ENCODE measurements at places on chromosomes 3 and 15.

GRCh38 chr15:45747426-45747825 is 112.6 kb downstream of the SQOR start:
- no peak for DNase-seq

GRCh38 chr3:157163217-157163953 is 3.4 kb upstream of the CCNL1 start:
- no peak for DNase-seq

- DNase-seq: no peak
Measured at GRCh38 chr3:187629711-187630110, 40.5 kb downstream of the SST start.

GRCh38 chr3:106813742-106814141 is 563.5 kb upstream of the CCDC54 start:
- no peak for DNase-seq

- no peak for DNase-seq
Measured at GRCh38 chr3:188956839-188957489, 214.8 kb upstream of the TPRG1 start.

DNA sequence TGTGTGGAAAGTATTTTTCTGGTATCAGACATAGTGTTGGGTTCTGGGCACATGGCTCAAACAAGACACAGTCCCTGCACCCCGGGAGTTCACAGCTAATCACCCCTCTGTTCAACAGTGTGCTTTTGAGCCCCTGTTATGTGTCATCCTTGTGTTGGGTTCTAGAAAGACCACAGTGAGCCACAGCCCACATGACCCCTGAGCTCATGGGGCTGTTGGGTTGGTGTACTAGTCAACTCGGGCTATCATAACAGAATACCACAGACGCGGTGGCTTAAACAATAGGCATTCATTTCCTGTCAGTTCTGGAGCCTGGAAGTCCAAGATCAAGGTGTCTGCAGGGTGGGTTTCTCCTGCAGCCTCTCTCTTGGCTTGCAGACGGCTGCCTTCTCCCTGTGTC is 100.0 kb downstream of the DNAJB8 start:
- DNase-seq: no peak

- DNase-seq: no peak
Measured at GRCh38 chr3:193196746-193197145, 44.3 kb upstream of the PLAAT1 start.

DNA sequence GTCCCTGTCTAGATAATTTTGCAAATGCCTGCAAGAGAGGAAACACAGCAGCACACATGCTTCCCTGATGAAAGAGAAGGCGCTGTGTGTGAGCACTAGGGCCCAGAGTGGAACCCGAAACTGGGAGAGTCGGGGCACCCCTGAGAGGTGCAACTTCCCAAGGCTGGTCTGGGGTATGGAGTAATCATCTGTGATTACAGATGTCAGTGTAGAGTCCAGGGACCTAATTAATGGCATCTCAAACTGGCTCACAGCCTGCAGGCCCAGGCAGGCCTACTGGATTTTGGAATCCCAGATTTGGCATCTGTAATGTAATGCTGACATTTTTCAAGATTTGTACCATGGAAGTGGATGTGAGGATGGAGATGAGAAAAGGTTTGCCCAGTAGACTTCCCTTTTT is 29.4 kb downstream of the PGPEP1L start:
- DNase-seq: no peak

- no peak for DNase-seq
Measured at GRCh38 chr15:45168751-45169551, 18.8 kb downstream of the SHF start.

- no peak for DNase-seq
Measured at GRCh38 chr3:146125951-146126350, 35.0 kb downstream of the PLOD2 start.

DNA sequence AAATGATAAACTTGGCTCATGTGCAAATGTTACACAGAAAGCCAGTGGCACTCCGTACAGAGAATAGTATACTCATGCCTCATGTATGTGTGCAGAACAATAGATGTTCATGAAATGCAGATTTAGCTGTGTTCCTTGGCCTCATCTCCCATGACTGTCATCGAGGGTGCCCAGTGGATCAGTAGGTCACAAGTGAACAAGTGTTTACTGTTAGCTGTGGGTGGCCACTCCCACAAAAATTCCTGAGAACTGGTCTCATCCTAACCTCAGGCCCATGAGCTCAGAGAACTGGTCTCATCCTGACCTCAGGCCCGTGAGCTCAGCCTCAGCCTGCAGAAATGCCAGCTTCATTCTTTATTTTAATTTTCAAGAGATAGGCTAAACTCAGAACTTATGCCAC is 124.1 kb downstream of the GADL1 start:
- no peak for DNase-seq

DNA sequence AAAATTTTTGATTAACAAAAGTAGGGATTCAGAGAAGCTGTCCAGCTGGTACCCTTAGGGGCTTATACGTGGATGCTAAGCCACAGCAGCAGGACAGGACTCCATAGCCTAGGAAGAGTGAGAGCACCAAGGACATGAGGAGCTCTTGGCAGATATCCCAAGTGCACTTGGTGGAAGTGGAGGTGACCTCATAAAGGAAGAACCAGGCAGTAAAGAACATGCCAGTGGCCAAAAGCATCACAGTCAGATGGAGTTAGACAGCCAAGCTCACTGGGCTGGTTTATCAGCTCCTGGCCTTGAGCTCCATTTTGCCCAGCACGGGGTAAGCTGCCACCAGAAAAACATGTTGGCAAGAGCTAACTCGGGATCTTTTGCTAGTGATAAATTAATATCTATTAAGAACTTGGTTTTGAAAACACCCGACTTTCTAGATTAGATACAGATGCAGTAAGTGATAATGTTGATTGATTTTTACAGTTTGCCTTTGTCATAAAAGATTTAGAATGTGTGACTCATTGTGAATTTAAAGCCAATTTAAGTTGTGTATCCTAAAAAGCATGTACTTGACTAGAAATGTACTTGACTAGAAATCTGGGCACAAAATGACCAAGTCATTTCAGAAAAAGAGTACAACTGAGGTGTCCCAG is 108.0 kb downstream of the CMSS1 start:
- no peak for DNase-seq

DNA sequence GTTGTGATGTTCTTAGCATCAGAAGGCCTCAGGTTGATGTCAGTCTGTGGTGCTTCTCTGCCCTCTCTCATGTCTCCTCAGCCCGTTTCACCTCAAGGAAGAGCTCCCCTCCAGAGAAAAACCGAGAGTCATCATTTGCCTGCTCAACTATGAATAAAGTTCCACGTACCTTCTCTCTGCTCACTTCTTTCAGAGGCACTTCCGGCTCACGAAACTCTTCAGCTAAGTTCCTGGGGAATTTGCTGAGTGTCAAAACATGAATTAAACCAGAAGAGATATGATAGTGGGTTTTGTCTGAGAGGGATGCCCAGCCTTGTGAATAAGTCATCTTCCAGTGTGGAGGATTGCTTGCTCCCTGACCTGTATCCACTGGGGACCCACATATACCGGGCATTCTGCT is 37.7 kb downstream of the CCR4 start:
- no peak for DNase-seq

DNA sequence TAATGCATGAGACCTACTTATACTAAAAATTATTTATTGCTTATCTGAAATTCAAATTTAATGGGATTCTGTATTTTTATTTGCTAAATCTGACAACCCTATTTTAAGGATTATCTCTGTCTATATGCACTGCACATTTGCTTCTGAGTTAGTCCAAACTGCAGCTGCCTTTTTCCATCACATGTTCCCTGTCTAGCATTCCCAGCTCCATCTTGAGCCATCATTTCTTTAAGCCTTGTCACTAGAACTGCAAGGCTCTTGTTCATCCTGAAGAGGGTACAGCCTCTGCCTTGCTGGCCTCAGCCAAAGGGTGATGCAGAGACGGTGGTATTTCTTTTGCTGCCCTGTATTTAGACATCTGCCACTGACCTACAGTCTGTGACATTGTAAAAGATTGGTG is 125.8 kb upstream of the STT3B start:
- DNase-seq: no peak

GRCh38 chr3:172877011-172877410 is 126.5 kb downstream of the ECT2 start:
- no peak for DNase-seq

GRCh38 chr3:5191555-5192304 is 4.2 kb downstream of the EDEM1 start:
- no peak for DNase-seq

GRCh38 chr15:35430301-35430700 is 115.7 kb downstream of the DPH6 start:
- DNase-seq: no peak

DNA sequence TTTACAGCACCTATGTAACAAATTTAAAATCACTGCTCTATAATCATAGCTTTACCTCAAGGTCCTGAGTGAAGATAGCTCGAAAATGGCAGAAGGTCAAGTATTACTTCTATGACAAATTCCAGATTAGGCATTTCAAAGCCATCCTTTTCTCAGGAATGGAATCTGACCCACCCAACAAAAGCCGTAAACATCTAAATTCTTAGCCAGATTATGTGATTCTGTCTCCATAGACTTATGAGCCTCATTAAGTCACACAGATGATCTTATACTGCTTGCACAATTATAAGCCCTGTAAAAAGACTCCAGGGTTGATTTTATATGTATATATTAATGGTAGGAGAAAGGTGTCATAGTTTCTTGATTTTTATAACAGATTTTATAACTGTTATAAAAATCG is 56.9 kb downstream of the CEP152 start:
- DNase-seq: no peak

Data from stimulated activated CD8-positive, alpha-beta memory T cell treated with anti-CD3 and anti-CD28 coated beads, Interleukin-4, amount 100 ng/mL, for 4 hours (primary cell).